ENCODE measurements at places on chromosomes 12 and 14.

DNA sequence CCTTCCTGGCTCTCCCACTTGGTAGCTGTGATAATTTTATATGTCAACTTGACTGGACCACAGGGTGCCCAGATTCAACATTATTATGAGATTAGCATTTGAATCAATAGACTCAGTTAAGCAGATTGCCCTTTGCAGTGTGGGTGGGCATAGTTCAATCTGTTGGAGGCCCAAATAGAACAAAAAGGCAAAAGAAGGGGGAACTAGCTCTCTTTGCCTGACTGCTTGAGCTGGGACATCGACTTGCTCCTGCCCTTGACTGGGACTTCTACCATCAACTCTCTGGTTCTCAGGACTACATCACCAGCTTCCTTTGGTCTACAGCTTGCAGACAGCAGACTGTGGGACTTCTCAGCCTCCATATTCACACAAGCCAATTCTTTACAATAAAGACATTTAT lies 1189.2 kb downstream of the BCL11B start:
- no peak for DNase-seq

GRCh38 chr12:236445-236844 lies 22.5 kb upstream of the SLC6A12 start:
- DNase-seq = no peak

DNA sequence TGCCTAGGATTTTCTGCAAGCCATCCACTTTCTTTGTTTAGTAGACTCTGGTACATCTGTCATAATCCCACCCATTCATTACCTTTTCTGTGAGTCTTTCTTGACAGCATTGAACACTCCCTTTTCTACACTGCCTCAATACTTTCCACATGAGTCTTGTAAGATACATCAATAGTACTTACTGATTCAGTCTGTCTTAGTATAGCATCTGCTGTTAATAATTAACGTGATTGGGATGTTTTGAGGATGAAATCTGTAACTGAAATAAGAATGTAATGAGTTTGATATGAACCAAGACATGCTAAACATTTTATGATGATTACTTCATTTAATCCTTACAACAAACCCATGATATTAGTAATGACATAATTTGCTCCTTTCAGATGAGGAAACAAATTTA lies 196.2 kb upstream of the FOXG1 start:
- no peak for DNase-seq

DNA sequence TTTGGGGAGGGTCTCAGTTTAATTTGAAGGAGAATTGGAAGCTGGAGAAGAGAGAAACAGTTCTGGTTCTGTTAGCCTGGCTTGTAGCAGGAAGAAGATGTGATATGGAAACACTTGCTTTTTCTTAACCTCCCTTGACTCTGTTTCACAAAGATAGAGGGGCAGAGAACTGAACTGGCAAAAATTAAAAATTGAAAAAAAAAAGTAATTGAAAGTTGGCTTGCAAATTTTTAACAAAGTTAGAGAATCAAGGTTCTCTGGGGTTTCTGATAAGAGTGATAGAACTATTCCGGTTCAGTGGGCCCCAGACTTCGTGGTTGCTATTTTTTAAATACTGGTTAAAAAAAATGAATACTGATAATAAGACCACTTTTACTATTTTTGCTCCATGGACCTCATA lies 2.8 kb downstream of the CRADD start:
- no peak for DNase-seq

DNA sequence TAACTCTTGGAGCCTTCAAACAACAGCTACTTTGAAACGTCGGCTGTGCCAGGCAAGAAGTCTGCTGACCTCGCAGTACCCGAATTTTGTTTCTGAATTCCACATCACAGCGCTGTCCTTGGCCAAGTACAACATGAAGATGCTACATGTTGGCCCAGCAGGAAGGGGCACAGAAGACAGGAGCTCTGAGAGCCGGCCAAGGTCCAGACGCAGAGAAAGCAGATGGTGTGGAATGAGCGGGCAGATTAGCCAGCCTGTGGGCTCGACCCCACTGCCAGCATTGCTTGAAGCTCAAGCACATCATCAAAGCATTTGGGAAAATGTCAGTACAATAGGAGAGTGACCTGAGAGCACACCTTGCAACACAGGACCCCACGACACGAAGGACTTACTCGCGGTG lies 64.5 kb downstream of the FZD10 start:
- DNase-seq = no peak

DNA sequence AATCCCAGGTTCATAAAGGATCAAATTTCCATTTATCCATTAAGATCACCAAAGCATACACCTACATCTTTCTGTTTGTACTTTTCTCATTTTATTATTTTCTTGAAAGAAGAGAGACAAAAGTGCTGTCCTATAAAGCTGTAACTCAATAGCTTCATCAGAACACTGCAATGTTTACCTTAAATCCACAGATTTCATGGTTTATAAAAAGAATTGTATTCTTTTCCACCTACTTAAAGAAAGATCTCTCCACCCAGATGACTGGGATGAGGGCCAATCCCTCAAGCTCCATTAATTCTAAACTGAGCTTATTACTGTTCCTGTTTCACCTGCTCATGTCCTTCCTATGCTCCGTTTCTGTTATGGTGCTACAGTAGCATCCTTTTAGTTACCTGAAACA lies 470.6 kb downstream of the BCAT1 start:
- no peak for DNase-seq

- DNase-seq = no peak
Measured at GRCh38 chr12:19700969-19701368, 261.7 kb downstream of the AEBP2 start.
